ENCODE measurements at places on chromosomes 1 and 21. TPM values are rescaled to one million over a fixed set of nuclear protein-coding genes. Genes with fewer than 3 reads are reported as not detected.

DNA sequence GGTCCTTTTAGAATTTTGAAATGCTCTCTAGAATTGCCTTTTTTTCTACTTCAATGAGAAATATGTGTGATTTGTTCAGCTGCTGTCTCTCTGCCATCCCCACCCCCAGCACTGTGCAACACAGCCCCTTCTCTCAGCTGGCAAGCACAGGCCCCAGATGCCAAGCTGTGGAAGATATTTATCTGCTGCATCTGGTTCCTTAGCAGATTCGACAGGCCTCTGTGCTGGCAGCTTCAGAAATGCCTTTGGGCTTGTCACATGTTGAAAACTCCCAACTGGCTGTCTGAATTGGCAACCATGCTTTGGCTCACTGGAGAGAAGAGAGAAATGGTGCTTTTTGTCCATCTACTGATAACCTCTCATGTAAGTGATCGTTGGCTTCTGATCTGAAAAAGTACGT lies 206.7 kb upstream of the C1orf87 start:
- no peak for DNase-seq

DNA sequence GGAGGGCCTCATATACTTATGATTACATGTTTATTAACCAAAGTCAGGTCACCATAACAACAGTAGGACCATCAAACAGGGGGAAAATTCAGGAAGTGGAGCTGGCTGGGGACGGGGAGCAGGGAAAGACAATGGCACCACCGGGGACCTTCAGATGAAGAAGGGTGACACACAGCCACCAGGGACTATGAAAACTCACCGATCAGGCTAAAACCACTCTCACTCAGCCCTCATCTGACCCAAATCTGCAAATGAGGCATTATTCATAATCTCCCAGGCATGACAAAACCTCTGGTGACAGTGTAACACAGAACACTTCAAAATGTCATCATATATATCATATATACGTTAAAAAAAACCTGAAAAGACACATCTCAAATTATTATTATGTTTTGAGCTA lies 11.2 kb downstream of the MKNK1 start:
- DNase-seq, result no peak

DNA sequence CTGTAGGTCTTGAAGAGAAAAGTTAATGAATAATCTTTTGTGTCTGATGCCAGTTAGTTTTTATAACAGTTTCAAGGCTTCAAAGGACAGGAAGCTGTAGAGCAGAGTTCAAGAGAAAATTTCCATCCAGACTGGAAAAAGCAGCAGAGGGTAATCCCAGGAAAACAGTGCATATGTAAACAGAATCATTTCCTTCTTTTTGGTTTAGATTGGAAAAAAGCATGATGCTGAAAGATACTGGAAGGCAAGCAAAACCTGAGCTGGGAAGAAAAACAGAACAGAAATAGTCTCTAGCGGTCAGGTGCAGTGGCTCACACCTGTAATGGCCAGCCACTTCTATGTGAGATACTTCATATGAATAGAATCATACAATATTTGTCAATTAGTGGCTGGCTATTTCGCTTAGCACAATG lies 71.9 kb downstream of the ZSWIM5 start:
- no peak for DNase-seq

- no peak for DNase-seq
These were observed 32.3 kb downstream of the RAB3GAP2 start for GRCh38 chr1:220239966-220240365.

GRCh38 chr1:201587729-201588128 lies 48.8 kb downstream of the NAV1 start:
- DNase-seq, result no peak

GRCh38 chr1:162530307-162530987 lies 31.1 kb upstream of the UAP1 start:
- DNase-seq, result no peak

GRCh38 chr1:93805027-93805610 lies 73.9 kb downstream of the DNTTIP2 start:
- no peak for DNase-seq

DNA sequence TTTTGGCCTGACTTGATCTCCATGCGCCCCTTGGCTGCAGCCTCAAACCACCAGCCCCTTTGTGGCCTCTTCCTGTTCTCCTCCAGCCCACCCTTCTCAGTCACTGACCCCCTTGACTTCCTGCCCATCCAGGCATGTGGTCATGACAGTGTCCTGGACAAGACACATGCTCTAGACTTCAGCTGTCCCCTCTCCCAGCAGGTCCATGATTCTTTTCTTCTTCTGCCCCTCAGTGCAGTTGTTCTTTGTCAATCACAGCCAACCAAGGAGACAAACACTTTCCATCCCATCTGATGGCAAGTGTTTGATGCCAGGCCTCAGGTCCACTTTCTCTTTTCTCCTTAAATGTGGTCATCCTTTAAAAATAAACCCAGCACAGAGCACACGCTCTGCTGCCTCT lies 49.7 kb downstream of the SYT6 start:
- no peak for DNase-seq

DNA sequence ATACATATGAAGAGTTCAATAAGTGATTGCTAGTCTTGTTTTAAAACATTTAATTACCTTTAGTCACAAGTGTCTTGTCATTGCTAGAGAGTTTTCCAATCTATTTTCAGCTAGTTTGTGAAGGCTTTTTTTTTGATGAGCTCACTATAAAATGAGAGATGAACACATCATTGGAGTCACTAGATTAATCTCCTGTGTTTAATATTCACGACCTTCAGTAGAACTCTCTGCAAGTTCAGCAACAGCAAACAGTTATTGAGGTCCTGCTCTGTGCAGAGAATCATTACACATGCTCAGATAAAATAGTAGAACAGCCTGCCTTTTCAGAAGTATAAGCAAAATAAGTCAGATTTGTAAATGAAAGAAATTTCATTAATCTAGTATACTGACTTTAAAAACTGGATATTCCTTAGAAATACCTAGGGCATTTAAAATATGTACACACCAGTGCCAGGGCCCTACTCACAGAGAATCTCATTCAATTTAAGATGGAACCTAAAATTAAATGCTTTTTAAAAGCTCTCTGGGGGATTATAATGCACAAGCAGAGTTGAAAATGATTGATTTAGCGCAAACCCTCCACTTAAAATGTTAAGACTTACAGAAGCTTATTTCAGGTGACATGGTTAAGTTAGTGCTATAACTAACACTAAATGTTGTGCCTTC lies 30.5 kb downstream of the KRTAP20-3 start:
- no peak for DNase-seq

DNA sequence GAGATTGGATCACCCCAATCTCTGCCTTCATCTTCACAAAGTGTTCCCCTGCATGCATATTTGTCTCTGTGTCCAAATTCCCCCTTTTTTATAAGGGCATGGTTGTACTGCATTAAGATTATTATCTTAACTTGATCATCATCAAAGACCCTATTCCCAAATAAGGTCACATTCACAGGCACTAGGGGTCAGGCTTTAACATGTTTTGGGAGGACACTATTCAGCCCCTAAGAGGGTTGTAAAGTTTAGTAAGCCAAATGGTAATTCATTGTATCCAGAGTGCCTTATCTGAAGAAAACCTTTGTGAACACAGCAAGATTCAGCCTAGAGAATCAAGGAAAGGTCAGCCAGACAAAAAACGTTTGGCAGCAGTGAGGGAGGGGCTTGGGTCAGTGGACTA lies 317.6 kb upstream of the PLD5 start:
- DNase-seq, result no peak

The KRTAP19-3 gene
- not detected for total RNA-seq

The ILDR2 gene
- total RNA-seq, result 1.3 TPM

The TMEM79 gene
- total RNA-seq, result 0.80 TPM

The PLEKHA6 gene
- total RNA-seq, result 20.5 TPM
